ENCODE measurements at places on chromosomes 4 and X. TPM values are rescaled to one million over a fixed set of nuclear protein-coding genes. Genes with fewer than 3 reads are reported as not detected.

DNA sequence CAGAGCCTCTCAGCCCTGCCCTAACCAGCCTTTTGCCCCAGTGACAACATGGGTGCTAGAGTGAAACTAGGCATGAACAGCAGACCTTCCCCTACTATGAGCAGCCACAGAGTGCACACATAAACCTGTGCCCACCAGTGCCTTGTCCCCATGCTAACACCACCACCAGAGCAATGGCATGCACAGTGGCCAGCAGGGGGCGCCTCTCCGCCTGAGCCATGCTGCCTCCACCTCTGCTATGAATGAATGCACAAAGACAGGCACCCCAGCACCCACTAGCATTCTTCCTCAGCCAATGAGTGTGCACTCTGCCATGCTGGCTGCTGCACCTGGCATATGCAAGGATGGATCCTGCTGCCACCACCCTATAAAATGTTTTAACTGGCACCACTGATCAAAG is 286.9 kb upstream of the FGF16 start:
- H3K4me3 ChIP-seq, result no peak overlapping the region
- H3K27ac ChIP-seq, result no peak overlapping the region
- no peaks in the 10 kb centered on the region for H3K36me3 ChIP-seq
- DNase-seq, result peak; percentile 38
- no peaks in the 10 kb centered on the region for H3K4me1 ChIP-seq

GRCh38 chr4:47012676-47013075 is 18.7 kb upstream of the GABRB1 start:
- DNase-seq, result no peak
- no peak overlapping the region for H3K27ac ChIP-seq
- no peaks in the 10 kb centered on the region for H3K36me3 ChIP-seq
- no peaks in the 10 kb centered on the region for H3K4me1 ChIP-seq

The BANK1 gene
- 9.5 TPM for total RNA-seq

GRCh38 chrX:101999644-102000539 is 68.1 kb upstream of the ZMAT1 start:
- no peak overlapping the region for H3K4me3 ChIP-seq
- DNase-seq, result no peak
- no peaks in the 10 kb centered on the region for H3K27me3 ChIP-seq
- no peak overlapping the region for H3K27ac ChIP-seq
- no peaks in the 10 kb centered on the region for H3K4me1 ChIP-seq

The AWAT2 gene
- not detected for total RNA-seq

GRCh38 chr4:148542922-148543623 is 100.9 kb upstream of the NR3C2 start:
- H3K36me3 ChIP-seq, result no peaks in the 10 kb centered on the region
- no peak overlapping the region for H3K27ac ChIP-seq

- H3K4me3 ChIP-seq, result no peak overlapping the region
- no peaks in the 10 kb centered on the region for H3K36me3 ChIP-seq
- no peaks in the 10 kb centered on the region for H3K27me3 ChIP-seq
- no peak for DNase-seq
- peaks cover 9% of the 10 kb centered on the region for H3K4me1 ChIP-seq
- no peak overlapping the region for H3K27ac ChIP-seq
Measured at GRCh38 chrX:96688789-96689188, 4.1 kb downstream of the DIAPH2 start.

Measured in upper lobe of left lung (tissue), 6 donors.